ENCODE measurements at places on chromosomes 11 and 22.

DNA sequence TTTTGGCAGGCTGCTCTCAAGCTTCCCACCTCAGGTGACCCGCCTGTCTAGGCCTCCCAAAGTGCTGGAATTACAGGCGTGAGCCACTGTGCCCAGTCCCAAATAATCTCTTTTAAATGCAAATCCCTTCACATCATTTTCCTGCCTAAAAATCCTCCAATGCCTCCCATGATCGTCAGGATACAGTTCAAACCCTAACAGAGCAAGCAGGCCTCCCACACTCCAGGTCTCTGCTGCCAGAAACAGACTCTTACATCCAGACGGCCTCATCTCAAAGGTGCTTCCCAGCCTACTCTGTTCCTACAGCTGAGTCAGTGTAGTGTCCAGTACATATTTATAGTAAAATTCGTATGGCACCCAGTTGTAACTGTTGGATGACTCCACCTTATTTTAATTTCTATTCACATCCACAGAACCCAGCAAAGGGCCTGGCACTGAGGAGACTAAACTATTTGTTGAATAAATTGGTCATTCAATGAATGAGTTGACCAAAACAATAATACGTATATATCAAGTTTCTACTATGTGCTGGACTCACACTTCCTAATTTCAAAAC lies 8.2 kb downstream of the SIRT3 start:
- no peak for DNase-seq

DNA sequence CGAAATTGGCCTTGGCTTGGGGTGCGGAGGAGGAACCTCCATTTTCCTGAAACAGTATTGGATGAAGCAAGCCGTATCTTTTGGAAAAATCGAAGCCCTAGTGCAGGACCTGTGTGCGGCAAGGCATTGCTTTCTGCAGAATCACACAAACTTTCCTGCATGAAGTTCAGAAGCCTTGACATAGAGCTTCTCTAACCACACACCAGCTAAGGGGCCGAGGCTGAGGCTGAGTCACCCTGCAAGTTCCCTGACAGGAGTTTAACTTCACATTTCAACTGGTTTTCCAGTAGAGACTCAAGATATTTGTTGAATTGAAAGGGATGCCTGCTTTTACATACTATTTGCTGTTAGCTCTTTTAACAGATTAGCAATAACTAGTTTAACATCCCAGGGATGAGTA lies 67.8 kb downstream of the TCF20 start:
- peak; percentile 53 for DNase-seq

- no peak for DNase-seq
Measured at GRCh38 chr22:24431309-24432034, 4.1 kb downstream of the ADORA2A start.

- no peak for DNase-seq
Measured at GRCh38 chr11:78417175-78417887, at the start of gene GAB2. Gene GAB2, minus strand, starts transcription at chr11:78417820. Its CDS starts 100 bp downstream, at chr11:78417720.

GRCh38 chr11:110763249-110764011 lies 51.2 kb upstream of the ARHGAP20 start:
- no peak for DNase-seq

- no peak for DNase-seq
Measured at GRCh38 chr11:96708219-96708878, 318.5 kb downstream of the JRKL start.

DNA sequence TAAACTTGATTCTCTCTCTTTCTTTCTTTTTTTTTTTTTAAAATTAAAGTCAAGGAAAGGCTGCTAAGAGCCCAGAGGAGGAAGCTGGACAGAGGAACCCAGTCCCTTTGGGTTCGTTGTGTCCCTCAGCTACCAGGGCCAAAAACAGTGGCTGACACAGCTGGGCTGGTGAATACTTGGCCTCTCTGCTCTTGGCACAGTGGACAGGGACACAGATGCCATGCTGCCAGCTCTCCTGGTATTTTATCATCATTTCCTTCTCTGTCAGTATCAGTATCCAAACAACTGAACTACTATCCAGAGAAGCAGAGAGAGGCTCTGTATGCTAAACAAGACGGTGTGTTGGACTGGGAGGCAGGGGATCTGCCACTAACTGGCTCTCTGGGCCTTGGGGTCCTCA lies 123.7 kb upstream of the CCDC90B start:
- no peak for DNase-seq

DNA sequence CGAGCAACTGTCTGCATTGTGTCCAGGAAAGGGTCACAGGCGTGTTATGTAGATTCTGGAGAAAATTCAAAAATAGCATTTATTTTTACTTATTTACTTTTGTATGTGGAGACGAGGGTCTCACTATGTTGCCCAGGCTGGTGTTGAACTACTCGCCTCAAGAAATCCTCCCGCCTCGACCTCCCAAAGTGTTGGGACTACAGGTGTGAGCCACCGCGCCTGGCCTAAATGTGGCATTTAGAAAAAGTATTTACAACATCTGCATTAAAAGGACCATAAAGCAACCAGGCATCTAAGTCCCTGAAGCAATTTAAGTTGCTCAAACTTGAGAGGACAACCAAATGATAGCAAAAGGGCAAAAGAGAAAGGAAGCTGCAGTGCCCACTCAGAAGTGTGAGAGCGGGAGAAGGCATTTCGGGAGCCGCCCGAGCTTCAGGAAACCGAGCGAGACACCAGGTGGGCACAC lies 595 bp downstream of the TRIM66 start:
- no peak for DNase-seq

- no peak for DNase-seq
Measured at GRCh38 chr11:65403607-65404121, 17.2 kb downstream of the FRMD8 start.

GRCh38 chr22:20315337-20316216 lies 4.3 kb downstream of the DGCR6L start:
- no peak for DNase-seq

DNA sequence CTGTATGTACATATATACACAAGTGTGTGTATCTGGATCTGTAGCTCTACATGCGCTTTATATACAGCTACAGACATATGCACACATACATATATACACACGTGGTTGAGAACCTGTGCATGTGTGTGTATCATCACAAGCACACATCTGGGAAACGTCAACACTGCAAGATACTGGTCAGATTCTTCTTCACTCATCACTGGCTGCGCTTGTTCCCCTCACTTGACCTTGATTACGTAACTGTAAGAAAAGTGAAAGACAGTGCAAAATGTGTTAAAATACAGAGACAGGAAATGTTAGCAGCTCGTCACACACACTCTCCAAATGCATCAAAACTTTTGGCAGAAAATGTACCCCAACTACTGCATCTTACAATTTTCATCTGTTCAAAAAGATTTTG lies 51.9 kb upstream of the MN1 start:
- no peak for DNase-seq

- DNase-seq = no peak
Measured at GRCh38 chr11:15473954-15474837, 359.5 kb downstream of the INSC start.

- DNase-seq = no peak
Measured at GRCh38 chr11:2796091-2796490, 89.5 kb downstream of the CDKN1C start.

DNA sequence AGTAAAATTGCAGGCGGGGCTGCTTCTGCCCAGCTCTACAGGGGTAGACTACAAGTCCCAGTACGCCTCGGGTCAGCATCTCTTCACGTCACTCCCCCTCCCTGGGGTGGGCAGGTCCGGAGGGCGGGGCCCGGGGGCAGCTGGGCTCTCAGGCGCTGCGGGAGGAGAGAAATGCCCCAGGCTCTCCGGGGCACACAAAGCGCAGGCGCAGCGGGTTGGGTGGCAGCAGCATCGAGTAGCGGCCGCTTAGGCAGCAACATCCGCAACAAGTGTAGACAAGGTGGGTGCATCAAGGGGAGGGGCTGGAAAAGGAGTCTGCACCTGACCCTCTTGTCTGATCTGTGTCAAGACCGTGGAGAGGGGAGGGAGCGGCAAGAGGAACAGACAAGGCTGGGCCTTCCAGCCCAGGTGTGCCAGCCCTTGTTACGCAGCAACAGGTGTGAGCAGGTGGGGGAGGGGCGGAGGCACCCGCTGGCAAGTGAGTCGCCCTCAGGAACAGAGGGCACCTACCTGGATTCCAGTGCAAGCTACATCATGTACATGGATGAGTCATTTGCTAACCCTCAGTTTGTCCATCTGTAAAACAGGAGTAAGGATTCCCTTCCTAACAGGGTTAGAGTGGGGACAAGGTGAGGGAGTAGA lies 1.2 kb downstream of the PLEKHB1 start:
- peak; percentile 94 for DNase-seq

- DNase-seq = no peak
Measured at GRCh38 chr11:115677190-115677589, 173.0 kb upstream of the CADM1 start.

DNA sequence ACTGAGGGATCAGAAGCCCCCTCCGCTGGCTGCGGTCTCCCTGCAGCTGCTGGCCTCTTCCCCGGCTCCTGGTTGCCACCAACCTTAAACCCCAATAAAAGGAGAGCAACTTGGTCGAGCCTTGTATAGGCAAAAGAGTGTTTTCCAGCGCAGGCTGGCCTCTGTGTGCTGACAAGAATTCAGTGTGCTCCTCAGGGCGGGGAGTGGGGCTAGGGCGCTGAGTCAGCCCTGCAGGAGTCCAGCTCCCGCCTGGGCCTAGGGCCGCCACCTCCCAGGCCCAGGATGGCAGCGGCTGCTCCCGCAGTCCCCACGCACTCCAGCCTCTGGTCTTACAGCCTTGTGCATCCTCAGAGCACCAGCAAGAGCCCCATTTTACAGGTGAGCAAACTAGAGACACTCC lies at the start of gene SHISAL1:
Gene SHISAL1, minus strand, starts transcription at position 186 of the 400 bp plus-strand sequence. CDS start 12,006 bp downstream, outside the sequence.
- no peak for DNase-seq

GRCh38 chr22:39915295-39915726 lies 14.4 kb downstream of the GRAP2 start:
- no peak for DNase-seq

- DNase-seq = no peak
Measured at GRCh38 chr11:108902027-108902469, 237.2 kb downstream of the DDX10 start.
